ENCODE measurements at places on chromosomes 13 and 19.

DNA sequence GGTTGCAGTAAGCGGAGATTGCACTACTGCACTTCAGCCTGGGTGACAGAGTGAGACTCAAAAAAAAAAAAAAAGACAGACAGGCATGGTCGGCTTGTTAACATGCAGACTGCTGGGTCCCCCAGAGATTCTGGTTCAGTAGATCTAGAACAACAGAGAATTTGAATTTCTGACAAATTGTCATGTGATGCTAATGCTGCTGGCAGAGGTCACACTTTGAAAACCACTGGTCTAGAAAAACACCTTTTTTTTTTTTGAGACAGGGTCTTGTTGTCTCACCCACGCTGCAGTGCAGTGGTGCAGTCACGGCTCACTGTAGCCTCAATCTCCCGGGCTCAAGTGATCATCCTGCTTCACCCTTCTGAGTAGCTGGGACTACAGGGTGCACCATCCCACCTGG is 7.7 kb upstream of the LRFN3 start:
- DNase-seq = peak; percentile 37

DNA sequence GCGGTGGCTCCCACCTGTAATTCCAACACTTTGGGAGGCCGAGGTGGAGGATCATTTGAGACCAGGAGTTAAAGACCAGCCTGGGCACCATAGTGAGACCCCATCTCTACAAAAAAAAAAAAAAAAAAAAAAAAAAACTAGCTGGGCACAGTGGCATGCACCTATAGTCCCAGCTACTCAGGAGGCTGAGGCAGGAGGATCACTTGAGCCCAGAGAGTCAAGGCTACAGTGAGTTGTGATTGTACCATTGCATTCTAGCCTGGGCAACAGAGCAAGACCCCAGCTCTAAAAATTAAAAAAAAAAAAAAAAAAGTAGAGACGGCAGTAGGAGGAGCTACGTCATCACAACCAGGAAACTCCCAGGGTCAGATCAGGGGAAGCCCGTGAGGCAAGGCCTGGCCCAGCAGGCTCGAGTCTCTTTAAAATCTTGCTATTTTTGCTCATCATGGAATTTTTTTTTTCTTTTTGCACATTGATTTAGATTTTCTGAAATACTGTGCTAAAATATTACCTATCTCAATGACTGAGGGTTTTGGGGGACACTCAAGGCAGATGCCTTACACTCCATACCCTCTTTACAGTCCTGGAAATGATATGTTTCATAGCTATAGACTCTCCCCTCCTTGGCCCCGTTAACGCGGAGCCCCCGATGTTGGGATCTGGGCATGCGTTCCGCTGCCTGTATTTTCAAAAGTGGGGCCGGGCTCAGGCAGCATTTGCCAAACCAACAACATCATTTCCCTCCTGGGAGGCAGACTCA is 44.4 kb upstream of the USE1 start:
- no peak for DNase-seq

DNA sequence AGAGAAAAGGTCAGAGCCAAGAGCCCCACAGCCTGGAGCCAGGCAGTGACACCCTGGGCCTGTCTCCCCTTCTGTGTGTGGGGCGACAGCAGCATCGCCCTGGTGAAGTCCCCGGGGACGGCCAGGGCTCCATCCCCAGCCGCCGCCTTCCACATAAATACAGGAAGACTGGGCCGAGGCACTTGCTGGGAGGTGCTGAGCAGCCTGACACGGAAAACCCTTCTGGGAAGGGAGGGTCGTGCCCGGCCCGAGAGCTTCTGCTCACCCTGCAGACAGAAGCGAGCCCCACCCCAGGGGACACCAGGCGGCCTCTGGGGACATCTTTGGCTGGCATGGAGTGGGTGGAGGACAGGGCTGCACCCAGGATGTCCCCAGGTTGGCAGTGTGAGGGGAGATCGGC is 5.1 kb downstream of the FGF22 start:
- DNase-seq = no peak

GRCh38 chr19:54425382-54425723 is 10.1 kb downstream of the TTYH1 start:
- no peak for DNase-seq

DNA sequence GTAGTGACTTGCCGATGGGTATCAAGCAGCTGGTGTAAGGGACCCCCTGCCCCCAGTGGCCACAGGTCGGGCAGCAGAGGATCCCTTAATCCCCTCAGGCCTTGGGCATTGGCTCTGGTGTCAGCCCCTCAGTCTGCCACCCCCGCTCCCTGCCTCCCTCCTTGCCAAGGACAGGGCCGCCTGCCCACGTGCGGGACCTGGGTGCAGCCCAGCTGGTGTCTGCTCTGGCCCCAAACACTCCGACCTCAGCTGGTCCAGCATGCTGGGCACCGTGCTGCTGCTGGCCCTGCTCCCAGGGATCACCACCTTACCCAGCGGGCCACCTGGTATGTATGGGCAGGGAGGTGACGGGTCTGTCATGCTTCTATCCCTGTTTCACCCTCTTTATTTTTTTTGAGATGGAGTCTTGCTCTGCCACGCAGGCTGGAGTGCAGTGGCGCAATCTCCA is at the start of gene TGFBR3L:
TSS of gene TGFBR3L (plus strand) at position 233 of the 448 bp plus-strand sequence.
- no peak for DNase-seq

- DNase-seq = no peak
Observed at GRCh38 chr19:10149427-10149826, 29.7 kb upstream of the EIF3G start.

- peak; percentile 1 for DNase-seq
Observed at GRCh38 chr13:32381539-32381938, 46.4 kb downstream of the N4BP2L1 start.

DNA sequence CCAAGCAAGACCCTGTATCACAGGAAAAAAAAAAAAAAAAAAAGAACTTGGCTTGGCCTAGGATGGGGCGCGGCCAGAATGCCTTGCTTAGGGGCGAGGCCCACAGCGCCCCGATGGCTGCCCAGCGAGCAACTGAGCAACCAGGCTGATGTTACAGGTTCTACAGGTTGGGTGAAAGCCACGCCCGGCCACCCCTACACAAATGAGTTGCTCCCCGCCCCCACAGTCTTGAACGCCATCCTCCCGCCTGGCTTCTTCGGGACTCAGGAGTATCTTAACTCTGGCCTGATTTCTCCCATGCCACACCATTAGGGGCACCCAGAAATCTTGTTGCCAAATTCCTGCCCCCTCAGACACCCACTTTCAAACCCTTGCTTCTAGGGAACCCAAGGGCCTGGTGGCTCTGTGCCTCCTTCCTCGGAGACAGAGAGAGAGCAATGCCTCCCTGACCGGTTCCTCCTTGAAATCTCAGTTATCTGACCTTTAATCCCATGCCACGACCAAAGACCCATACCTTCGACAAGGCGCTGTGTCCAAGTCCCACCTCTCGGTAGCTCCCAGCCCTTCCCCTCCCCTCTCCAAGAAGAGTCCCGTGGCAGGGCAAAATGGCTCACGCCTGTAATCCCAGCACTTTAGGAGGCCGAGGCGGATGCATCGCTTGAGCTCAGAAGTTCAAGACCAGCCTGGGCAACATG is 1.1 kb upstream of the CBLC start:
- no peak for DNase-seq

DNA sequence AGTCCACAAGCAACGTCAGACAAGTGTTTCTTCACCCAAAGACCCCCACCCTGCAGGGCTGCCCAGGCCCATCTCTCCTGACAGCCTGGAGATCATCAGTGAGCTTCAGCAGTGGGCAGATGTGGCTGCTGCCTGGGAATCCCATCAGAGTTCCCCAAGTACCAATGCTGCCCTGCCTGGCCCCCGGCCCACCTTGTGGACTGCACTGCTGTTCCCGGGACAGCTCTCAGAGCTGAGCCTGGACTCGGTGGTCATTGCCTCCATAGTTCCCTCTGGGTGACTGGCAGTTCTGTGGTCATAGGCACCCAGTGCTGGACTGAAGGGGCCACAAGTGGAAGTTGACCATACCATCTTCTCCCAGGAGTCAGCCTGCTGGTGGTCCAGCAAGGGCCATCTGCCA is 24.5 kb upstream of the ZNF492 start:
- no peak for DNase-seq

GRCh38 chr13:80100636-80101035 is 240.3 kb downstream of the SPRY2 start:
- DNase-seq = no peak

- no peak for DNase-seq
Observed at GRCh38 chr19:5018224-5019015, 49.5 kb downstream of the KDM4B start.

- DNase-seq = no peak
Observed at GRCh38 chr13:112510987-112511685, 76.8 kb downstream of the TUBGCP3 start.

- peak; percentile 70 for DNase-seq
Observed at GRCh38 chr13:73967397-73968165, 166.6 kb downstream of the KLF12 start.

DNA sequence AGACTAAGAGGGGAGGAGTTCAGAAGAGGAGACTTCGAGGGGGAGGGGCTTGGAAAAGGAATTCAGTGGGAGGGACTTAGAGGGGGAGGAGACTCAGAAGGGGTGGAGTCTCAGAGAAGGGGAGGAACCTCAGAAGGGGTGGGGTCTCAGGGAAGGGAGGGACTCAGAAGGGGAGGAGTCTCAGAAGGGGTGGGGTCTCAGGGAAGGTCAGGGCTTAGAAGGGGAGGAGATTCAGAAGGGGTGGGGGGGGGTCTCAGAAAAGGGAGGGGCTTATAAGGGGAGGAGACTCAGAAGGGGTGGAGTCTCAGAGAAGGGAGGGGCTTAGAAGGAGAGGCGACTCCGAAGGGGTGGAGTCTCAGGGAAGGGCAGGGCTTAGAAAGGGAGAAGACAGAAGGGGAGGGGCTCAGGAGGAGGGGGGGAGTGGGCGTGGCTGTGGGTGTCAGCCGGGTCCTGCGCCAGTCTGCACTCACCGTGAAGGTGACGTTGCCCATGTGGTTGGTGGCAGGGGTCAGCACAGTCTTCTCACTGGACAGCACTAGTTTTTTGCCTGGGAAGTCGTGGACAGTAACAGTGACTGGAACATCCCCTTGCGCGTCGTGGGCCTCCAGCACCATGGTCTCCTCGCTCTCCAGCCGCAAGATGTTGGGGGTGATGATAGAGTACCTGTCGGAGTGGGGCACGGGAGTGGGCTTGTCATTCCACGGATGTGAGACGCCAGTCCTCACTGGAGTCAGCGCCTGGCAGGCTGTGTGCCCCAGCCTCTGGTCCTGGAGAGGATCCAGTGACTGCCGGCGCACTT is 1.5 kb downstream of the C3 start:
- peak; percentile 55 for DNase-seq

DNA sequence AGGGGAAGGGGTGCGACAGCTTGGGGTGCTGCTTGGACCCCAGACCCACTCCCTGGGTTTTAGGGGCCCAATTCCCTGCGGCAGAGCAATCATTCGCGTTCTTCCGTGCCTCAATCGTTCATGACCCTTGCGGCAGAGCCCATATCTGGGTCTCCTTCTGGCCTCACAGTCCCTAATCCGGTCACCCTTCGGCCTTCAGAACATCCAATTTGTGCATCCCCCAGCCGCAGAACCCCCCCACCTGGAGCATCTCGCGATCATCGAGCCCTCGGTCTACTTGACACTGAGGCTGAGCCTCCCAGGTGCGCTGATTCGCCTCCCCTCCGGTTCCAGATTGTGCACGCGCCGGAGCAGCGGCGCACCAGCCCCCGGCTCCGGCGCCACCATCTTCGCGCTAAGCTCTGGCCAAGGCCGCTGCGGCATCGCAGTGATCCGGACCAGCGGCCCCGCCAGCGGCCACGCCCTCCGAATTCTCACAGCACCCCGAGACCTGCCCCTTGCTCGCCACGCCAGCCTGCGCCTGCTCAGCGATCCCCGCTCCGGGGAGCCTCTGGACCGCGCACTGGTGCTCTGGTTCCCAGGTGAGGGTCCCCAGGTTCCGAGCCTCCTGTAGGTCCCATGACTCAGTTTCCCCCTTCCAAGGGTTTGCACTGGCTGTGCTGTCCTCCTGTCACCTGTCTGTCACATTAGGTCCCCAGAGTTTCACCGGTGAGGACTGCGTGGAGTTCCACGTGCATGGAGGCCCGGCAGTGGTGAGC is 501 bp downstream of the GTPBP3 start:
- peak; percentile 28 for DNase-seq

DNA sequence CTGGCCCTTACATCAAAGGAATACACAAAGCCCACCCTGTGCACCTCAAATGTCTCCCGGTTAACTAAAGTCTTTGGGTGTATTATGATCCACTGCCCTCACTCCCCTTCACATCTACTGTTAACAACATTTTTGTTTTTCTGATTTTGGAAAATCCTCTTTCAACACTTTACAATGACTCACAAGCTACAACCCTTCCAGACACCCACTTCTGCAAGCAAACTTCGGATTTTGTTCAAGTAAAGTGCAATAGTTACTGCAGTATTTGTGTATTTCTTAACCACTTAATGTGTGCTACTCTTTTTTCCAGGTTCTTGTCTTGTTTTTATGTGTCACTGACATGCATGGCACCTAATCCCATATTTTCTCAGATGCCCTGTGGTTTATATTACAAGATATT is 101.1 kb downstream of the EDNRB start:
- no peak for DNase-seq

- no peak for DNase-seq
Observed at GRCh38 chr19:14369399-14370168, 11.7 kb upstream of the ADGRE5 start.

- no peak for DNase-seq
Observed at GRCh38 chr19:46860846-46861690, at the start of gene ARHGAP35. Gene ARHGAP35 (plus strand): TSS chr19:46860997. CDS start chr19:46918676, 57,679 bp downstream.

- DNase-seq = no peak
Observed at GRCh38 chr19:19911150-19911549, 10.4 kb downstream of the ZNF93 start.

DNA sequence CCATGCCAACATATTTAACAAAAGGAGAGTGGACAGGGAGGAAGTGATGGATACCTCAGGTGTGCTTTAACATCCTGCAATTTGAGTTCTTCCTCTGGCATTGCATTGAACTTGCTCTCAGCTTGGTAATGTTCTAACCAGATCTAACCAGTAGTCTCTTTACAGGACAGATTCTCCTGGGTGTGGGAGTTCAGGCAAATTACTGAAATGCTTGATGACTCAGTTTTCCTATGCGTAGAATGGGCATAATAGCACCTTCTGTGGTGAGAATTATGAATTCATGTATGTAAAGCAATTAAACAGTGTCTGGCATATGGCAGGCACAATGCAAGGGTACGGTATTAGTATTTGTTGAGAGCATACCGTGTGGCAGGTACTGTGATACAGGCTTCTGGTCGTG is 3.6 kb downstream of the AKAP11 start:
- no peak for DNase-seq

DNA sequence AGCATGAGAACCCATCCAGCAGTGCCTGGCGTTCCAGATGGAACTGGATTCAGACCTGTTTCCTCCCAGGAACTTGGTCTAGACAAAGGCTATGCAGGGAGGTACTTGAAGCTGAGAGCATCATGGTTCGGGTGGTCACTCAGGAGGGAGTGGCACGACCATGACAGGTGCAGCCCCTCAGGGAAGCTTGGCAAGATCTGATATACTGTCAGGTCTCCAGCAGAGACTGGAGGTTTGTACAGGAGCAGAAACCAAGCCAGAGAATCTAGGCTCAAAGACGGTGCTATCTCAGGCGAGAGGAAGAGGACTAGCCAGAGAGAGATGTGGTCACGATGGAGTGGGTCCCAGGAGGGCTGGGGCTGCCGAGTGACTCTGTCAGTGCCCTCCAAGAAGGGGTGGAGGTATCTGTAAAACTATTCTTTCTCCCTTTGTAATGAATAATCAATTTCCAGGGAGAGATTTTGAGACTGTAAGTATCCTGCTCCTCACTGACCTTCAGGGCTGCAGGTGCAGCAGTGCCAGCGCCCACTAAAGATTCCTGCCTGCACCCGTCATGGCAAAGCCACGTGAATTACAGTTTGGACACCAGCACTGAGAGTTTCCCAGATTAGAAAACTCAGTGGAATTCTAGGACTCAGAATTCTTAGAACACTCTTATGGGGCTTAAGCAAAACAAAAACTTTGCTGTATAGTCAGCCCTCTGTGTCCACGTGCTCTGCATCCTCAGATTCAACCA is 10.2 kb upstream of the DCUN1D2 start:
- DNase-seq = no peak

All from Caki2 (cell line).